ENCODE measurements at places on chromosomes 2 and 18.

- peak; percentile 37 for DNase-seq
Observed at GRCh38 chr2:149595056-149595963, 7.7 kb upstream of the MMADHC start.

- DNase-seq = peak; percentile 66
Observed at GRCh38 chr18:14086458-14087231, 45.6 kb downstream of the ZNF519 start.

- DNase-seq = no peak
Observed at GRCh38 chr2:35714883-35715282, 640.7 kb upstream of the CRIM1 start.

GRCh38 chr2:120897399-120897798 lies 161.7 kb downstream of the GLI2 start:
- no peak for DNase-seq

- DNase-seq = peak; percentile 31
Observed at GRCh38 chr18:23540867-23541266, 37.6 kb downstream of the RMC1 start.

DNA sequence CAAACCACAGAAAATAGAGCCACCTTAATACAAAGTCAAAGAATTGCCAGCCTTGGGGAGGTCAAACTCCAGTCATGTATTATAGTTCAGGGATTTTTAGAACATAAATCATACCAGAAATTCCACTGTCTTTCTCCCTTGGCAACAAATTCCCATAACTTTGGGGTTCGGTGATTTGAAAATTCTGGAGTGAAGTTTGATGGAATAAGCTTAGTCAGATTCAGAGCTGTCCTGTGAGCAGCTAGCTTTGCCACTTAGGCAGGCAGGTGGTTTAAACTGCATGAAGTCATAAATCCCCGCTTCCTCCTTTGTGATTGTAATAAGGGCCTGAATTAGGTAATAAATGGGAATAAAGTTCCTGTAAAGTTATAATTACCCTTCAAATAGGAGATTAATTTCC lies 457.0 kb upstream of the HNMT start:
- DNase-seq = peak; percentile 5

GRCh38 chr18:48645427-48646002 lies 106.7 kb downstream of the CTIF start:
- no peak for DNase-seq

All from astrocyte of the hippocampus (primary cell).